IMR-90 (cell line): ENCODE measurements at places on chromosomes 5 and 9. TPM values are rescaled to one million over a fixed set of nuclear protein-coding genes. Genes with fewer than 3 reads are reported as not detected.

FOXD1 gene
- 3.2 and 6.4 TPM in 2 replicates for total RNA-seq

SPATA31A7 gene
- not detected in 2 replicates for total RNA-seq

PRDM9 gene
- not detected in 2 replicates for total RNA-seq

PTGER4 gene
- 7.9 and 10.6 TPM in 2 replicates for total RNA-seq

ROR2 gene
- total RNA-seq: 2.2 and 2.3 TPM in 2 replicates

PCSK5 gene
- total RNA-seq: 2.8 and 3.0 TPM in 2 replicates

NSMF gene
- 7.7 and 10.0 TPM in 2 replicates for total RNA-seq

SNCB gene
- not detected in 2 replicates for total RNA-seq

LRRC19 gene
- not detected in 2 replicates for total RNA-seq

LCN9 gene
- not detected in 2 replicates for total RNA-seq

GSN gene
- total RNA-seq: 461 and 547 TPM in 2 replicates

TSSK1B gene
- under 0.01 and 0.18 TPM in 2 replicates for total RNA-seq

FCN1 gene
- total RNA-seq: not detected in 2 replicates

GFPT2 gene
- 20.6 and 20.8 TPM in 2 replicates for total RNA-seq

IL7R gene
- total RNA-seq: 56.9 and 71.7 TPM in 2 replicates
